Islet precursor cell (in vitro differentiated cells): ENCODE measurements at places on chromosomes 4 and X.
A peak's percentile ranks its signal among the peaks of the same experiment; 100 is the strongest.

DNA sequence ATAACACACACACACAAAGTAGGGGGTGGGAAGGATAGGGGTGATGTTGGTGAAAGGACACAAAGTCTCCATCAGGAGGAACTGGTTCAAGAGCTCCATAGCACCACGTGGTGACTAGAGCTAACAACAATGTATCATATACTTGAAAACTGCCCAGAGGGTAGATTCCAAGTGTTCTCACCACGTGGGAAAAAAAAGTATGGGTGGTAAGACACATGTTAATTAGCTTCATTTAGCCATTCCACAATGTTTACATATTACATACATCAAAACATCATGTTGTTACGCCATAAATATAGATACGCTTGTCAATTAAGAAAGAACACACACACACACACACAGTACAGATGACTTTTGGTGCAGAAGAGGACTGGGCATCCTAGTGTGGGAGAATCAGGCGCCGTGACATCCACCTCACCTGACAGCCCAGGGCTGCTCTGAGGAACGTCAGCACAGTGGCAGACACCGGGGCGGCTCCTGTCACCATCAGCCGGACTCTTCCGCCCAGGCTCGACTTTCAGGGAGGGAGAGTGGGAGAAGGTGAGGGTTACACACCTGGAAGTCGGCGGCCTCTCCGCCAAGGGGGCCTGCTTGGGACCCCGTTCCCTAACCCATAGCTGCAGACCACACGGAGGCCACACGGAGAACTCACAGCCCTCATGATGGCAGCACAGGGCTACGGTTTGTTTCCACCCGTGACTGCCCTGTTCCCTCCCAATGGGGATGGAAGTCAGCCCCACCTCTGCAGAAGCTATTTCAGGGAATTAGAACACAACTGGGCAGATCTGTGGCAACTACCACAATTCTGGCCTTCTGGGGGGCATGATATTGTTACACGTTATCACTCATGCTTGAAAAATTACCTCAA, 31.8 kb upstream of the CENPU start:
- DNase-seq, result no peak

GRCh38 chr4:70600977-70601376, 8.9 kb downstream of the AMBN start:
- DNase-seq, result no peak

DNA sequence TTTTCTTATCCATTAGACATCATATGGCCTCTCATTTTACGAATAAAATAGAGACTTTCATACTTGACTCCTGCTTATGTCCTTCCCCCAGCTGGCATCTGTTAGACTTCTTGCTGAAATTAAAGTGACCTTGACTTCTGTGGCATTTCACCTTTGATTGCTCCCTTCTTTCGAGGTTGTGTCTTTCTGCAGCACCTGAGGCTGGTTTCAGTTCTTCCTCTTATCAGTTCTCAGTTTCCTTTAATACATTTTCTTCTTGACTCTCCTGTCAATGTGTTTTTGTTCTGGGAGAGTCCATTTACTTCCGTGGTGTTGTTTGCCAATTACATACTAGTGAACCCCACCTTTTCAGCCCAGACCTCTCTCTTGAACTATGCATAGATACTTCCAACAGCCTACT, 81.6 kb downstream of the RBPJ start:
- no peak for DNase-seq

DNA sequence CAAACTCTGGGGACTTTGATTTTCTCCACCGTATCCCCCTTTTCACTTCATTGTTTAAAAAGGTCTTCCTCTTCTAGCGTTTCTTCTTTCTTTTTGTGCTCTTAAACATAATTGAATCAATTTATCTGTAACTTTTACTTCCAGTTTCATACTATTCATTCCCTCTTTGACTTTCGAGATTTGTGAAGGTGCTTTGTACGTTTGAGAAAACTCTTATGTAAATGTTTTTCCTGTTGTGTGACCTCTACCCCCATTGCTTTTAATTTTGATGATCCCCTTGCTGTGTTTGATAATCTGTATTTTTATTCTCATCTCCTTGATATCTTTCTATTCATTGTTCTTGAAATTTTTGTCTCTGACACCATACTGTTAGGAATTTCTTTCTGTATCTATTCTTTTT, 4.8 kb downstream of the USP38 start:
- no peak for DNase-seq

- DNase-seq, result no peak
Measured at GRCh38 chr4:1831331-1831730, 24.6 kb downstream of the LETM1 start.

- DNase-seq, result no peak
Measured at GRCh38 chr4:110480746-110481271, 4.9 kb downstream of the ENPEP start.

GRCh38 chr4:1122505-1122904, 9.1 kb upstream of the RNF212 start:
- DNase-seq, result no peak

DNA sequence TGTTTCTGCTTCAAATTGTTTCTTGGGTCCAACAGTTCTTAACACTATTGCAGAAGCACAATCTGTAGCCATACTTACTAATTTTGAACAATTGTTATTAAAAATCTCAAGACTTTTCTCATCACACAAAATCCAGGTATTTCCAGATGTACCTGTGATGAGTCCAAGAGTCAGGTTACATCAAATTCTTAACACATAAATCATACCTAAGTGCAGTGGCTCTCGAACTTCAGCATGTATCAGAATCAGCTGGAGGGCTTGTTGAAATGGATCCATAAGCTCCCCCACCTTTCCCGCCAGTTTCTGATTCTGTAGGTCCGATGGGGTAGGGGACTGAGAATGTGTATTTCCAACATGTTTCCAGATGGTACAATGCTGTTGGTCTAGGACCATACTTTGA, 10.6 kb downstream of the FAM120C start:
- no peak for DNase-seq

GRCh38 chr4:153651587-153651986, 32.5 kb upstream of the TLR2 start:
- DNase-seq, result no peak

DNA sequence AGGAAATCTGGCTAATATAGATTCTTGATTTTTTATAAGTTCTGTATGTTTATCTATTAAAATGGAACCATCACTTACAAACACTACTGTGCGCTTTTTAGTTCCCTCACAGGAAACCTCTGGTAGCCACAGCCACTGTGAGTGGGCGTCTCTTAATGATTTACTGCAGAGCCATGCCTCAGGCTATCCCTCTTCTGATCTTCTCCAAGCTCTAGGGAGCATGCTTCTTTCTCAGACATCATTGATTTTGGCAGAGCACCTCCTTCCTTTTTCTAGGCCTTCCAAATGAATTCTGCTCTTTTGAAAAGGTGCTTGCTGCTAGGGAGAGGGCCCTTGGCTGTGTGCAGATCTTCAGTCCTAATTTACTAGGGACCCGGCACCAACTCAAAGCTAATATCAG, 61.1 kb upstream of the STS start:
- DNase-seq, result no peak

GRCh38 chr4:74021601-74022000, 16.9 kb downstream of the CXCL3 start:
- no peak for DNase-seq

- DNase-seq, result no peak
Measured at GRCh38 chrX:28189011-28189410, 207.8 kb upstream of the DCAF8L1 start.

GRCh38 chr4:78768452-78769180, 7.5 kb upstream of the BMP2K start:
- peak; percentile 51 for DNase-seq

DNA sequence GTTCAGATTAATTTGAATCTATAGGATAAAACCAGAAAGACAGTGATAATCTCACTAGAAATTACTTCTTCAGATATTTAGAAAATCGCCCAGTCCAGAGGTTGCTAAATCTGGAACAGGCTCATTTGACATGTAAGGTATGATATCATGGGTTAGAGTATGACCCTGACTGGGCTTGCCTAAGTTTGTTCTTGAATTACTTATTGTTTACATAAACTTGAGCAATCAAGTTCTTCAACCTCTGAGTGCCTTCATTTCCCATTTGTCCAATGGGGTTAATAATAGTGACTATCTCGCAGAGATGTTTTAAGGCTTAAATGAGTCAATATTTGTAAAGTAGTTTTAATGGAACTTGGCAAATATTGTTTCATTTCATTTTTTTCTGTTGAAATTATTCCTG, 1947.6 kb upstream of the IGFBP7 start:
- no peak for DNase-seq

GRCh38 chr4:38856524-38857337, at the start of gene TLR6:
Gene TLR6, minus strand, starts transcription at chr4:38856817. Its CDS starts 27,344 bp downstream, at chr4:38829473.
- peak; percentile 77 for DNase-seq

DNA sequence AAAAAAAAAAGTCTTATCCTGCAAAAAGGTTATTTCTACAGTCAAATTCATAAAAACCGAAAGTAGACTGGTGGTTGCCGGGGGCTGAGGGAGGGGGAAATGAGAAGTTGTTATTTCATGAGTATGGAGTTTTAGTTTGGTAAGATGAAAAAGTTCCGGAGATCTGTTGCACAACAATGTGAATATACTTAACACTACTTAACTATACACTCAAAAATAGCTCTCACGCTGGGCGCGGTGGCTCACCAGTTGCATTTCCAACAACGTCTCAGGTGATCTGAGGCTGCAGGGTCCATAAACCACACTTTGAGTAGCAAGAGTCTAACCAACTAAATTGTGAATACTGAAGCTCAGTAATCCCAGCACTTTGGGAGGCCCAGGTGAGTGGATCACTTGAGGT, 52.4 kb downstream of the ANOS1 start:
- DNase-seq, result no peak

- DNase-seq, result no peak
Measured at GRCh38 chrX:107750263-107750662, 25.3 kb downstream of the TSC22D3 start.

DNA sequence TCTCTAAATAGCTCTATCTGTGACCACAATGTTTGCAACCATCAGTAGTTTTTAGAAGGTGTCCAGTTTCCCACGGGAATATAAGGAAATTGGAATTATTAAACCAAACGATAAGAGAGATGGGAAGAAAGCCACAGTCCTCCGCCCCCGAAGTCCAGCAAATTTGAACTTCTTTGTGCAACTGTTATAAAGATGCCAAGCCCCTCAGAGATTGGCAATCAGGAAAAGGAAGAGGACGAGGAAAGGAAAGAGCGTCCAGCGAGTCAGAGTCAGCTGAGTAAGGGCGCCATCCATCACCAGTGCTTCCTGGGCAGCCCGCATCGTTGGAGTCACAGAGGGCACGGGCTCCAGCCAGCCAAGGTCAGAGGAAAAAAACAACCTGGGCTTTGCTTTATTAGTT, 35.7 kb downstream of the LDB2 start:
- no peak for DNase-seq

DNA sequence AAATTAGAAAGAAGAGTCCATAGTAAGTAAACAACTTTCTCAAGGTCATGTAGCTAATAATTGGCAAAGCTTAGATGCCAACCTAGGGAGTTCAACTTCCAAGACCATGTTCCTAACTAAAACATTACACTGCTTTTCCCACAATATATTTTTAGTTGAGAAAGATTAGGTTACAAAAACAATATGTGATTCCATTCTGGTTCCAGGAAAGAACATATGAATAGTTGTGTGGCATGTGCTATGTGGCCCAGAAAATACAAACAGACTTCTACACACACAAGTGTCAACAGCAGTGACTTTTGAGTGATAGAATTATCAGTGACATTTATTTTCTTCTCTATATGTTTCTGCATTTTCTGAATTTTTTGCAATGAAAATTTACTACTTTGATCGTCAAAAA, 62.7 kb upstream of the EDNRA start:
- no peak for DNase-seq

GRCh38 chr4:113447769-113448168, 313.8 kb downstream of the CAMK2D start:
- no peak for DNase-seq

GRCh38 chrX:106619797-106620196, 8.0 kb downstream of the RADX start:
- no peak for DNase-seq

- peak; percentile 91 for DNase-seq
Measured at GRCh38 chrX:152907084-152907651, 9.3 kb downstream of the ZNF185 start.

- no peak for DNase-seq
Measured at GRCh38 chr4:40718586-40718985, 31.2 kb upstream of the NSUN7 start.

DNA sequence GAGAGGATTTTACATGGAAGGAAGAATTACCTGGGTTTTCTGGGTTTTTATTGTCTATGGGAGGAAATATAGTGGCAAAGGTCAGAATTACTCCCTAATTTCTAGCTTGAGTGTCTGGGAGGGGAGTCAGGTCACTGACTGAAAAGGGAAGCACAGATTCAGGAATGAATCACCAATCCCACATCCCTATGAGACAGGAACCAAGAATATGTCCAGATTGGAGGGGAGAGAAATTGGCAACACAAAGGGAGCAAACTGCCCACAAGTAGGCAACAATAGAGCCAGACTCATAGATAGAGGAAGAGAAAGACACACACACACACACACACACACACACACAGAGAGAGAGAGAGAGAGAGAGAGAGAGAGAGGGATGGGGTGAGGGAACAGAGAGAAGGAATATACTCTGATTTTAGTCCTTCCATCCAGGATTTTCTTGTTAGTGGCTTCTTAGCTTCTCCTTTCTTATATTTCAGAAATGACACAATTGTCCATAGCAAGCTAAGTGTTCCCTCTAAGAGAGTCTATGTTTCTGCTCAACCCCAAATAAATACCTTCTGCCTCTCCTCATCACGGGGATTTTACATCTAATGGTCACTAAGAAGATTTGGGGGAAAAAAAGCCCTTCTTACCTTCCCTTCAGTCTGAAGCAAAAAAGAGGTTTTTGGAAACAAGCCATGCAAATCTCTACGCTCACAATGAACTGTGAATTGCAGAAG, 12.0 kb downstream of the P2RY10 start:
- DNase-seq, result no peak

DNA sequence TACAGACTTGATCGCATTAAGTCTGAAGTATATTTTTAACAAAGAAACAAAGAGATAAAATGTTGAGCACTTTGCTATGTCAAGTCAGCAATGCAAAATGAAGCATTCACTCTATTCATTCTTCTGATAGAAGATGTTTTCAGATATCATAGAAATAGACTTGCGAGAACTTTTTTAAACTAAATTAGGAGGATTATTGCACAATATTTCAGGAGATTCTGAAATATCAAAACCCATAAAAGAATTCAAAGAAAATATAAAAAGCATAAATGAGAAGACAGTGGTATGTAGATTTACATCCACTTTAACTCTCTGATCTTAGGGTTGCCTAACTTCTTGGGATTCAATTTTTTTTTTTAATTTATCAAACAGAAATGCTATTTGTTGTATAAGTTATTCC, 81.1 kb upstream of the PABPC4L start:
- no peak for DNase-seq

DNA sequence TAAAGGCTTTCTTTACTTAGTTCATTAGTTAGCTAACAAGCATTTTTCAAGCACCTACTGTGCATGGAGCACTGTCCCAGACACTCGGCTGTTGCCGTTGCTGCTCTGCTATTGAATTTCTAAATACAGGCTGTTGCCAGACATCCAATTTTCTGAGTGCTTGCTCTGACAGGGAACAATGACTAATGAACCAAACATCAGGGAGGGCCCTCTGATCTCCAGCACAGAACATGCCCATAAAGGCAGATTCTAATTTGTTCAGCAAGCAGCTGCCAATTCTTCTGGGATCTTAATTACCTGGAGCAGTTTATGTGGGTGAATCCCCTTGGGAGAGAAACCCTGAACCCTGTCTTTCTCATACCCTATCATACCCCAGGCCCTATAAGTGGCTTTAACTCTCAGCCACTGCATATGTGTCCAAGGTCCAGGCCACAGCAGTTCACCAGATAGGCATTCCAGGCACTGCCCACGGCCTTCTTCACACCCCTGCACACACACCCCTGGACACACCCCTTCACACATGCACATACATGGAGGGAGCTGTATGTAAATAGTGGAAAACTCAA, 27.9 kb downstream of the TSC22D3 start:
- DNase-seq, result peak; percentile 89
